ENCODE measurements at places on chromosomes 7 and 10.

DNA sequence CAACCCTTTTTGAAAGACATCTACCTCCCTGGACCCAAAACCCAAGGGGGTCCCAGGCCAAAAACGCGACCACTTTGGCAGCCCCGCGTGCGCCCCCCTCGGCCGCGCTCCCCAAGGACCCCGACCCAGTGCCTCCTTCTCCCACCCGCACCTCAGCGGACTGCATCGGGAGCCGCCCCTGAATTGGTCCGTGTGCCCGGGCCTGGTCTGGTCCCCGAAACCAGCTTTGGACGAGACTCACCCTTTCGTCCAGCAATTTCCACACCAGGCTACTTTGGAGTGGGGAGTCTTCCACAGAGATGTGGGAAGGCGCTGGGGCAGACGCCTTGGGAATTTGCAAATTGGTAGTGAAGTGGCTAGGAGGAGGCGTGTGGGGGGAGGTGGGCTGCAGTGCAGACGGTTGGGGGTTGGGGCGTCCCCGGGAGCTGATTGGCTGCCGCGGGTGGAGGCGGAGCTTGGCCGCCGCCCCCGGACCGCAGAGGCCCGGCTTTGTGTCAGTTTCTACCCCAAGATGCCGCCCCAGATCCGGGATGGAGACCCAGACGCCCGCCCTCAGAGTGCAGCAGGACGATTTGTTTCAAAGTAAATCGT is 16.9 kb downstream of the TCAF1 start:
- no peak for DNase-seq

GRCh38 chr7:134856691-134857090 is 77.3 kb downstream of the CALD1 start:
- no peak for DNase-seq

GRCh38 chr10:13707156-13707881 is 120.6 kb downstream of the PRPF18 start:
- peak; percentile 70 for DNase-seq

DNA sequence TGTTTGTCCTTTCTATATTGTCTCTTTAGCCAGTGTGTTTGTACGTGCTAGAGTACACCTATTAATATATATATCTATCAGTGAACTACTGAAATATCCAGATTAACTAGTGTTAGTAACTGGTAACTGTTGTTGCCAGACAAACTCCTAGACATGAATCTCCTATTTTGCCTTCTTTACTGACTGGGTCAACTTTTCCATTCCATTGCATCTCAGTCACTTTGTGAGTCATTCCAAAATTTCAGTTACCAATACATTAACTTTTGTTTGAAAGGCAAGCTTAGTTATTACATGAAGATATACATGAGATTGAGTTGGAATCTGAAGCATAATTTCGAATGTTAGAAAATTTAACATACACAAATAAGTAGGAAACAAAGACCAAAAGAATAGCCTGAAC is 51.4 kb downstream of the BTAF1 start:
- peak; percentile 26 for DNase-seq

GRCh38 chr10:51522858-51523257 is 176.5 kb downstream of the CSTF2T start:
- DNase-seq, result no peak

DNA sequence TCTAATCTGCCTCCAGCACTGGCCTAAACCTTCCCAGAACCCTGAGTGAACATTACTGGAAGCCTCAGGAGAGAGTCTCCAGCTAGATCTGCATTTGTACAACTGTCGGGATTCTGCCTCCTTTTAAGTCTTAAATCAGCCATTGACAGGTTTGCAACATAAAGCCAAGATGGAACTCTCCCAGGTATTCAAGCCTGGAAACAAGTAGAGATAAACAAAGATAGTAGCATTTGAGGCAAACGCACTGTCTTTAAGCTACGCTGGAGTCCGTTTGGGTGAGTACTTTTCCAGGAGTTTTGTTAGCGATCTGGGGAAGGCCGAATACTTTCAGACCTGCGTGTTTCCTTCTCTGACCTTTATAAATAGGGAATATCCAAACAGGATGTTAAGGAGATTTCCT is 317.2 kb upstream of the FZD8 start:
- DNase-seq, result no peak

GRCh38 chr10:129097776-129098330 is 369.2 kb upstream of the MGMT start:
- no peak for DNase-seq

GRCh38 chr10:33477291-33478088 is 143.0 kb upstream of the NRP1 start:
- no peak for DNase-seq

DNA sequence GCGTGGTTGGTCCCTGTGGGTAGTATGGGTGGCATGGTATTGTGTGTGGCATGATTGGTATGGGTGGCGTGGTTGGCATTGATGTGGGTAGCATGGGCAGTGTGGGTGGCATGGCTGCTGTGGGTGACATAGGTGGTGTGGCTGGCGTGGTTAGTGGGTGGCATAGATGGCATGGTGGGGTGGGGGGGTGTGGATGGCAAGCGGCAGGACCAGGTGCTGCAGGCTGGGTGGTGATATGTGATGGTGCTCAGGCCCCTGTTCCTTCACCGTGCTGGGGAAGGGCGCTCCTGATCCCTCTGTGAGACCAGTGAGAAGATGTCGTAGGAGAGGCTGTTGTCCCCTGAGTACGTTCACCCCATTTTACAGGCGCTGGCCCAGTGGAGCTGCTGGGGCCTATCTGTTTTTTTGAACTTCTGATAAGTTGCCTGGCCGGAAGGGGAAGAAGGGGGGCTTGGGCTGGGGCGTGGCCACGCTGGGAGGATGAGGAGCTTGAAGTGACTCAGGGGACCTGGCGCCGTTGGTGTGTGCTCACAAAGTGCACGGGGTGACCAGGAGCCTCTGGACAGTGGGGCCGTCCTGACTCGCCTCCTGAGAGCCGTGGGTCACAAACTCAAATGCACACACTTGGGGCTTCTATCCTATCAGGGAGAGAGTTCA is 17.5 kb downstream of the INPP5A start:
- no peak for DNase-seq

DNA sequence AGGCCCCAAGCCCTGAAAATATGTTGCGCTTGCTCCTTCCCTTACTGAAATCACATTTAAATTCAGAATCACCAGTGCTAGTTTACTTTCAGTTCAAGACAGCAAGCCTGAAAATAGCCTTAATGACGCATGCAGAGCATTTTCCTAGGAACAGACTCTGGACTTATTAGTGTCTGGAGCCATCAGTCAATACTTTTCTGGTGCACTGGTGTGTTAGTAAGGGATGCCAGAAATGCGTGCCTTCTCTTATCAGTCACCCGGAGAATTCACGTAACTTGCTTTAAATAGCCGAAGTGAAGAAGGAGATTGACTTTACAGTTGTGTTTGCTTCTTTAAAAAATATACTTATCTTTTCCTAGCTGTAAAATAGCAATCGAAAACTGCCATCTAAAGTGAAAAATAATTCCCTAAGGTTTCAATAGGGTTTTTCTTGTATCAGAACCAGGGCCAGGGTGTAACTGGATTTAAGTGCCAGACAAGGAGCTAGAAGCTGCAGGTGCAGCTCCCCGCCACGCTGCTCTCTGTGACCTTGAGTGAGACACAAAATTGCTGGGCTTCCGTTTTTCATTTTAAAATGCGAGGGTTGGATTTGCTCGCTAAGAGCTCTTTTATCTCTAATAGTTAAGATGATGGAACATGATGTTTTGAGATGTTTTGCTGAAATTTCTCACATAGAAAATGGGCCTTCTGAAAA is 177.8 kb downstream of the NSUN6 start:
- peak; percentile 63 for DNase-seq

DNA sequence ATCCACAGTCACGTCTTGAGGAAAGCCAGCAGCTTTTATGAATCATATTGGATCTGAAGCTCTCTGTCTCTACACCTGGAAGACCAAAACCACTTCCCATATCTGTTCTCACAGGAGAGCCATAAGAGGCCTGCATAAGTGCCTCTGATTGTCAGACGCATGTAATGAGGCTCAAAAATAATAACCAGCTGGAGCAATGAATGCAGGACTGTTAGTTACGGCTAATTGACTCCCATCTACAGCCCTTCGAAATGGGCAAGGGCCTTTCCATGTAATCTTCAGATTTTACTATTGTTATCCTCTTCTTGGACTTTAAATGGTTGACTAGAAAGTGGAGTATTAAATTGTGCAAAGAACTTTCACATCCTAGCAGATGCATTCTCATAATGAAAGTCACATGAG is 4.4 kb upstream of the SEMA3C start:
- DNase-seq, result no peak

DNA sequence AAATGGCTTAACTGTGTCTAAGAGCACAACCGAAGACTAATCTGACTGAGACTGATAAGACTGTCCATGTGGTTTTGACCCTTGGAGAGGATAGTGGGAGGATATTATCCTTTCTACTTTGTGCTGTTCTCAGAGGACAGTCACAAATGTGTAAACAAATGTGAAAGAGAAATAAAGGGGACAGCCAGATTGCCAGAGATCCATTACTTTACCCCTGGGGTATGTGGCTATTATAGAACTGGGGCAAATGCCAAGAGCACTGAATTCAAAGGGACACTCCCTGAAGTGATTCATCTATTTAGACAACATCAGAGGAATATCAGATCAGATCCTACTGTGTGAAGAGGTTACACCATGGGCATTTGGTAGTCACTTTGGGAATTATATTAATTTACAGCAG is 154.7 kb downstream of the RNLS start:
- no peak for DNase-seq

- DNase-seq, result no peak
Observed at GRCh38 chr7:100882201-100882600, 7.3 kb downstream of the SRRT start.

DNA sequence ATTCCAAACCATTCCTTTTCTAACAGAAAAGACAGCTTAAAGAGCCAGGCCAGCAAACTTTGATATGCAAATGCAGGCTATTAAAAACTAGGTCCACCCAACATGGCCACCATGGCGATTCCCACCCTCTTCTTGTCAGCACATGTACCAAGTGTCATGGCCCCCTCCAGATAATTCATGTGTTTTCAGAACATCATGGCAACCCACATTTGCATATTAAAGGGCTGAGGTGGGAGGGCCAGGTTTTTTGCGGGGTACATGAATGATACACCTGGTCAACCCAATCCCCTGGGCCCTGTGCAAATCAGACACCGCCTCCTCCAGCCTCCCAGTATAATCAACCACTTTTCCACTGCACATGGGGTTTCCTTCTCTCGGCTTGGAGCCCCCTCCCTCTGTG is 965 bp upstream of the ERVW-1 start:
- no peak for DNase-seq

GRCh38 chr7:124700655-124701054 is 64.9 kb downstream of the GPR37 start:
- no peak for DNase-seq

GRCh38 chr7:86600506-86601290 is 43.0 kb upstream of the GRM3 start:
- DNase-seq, result no peak

DNA sequence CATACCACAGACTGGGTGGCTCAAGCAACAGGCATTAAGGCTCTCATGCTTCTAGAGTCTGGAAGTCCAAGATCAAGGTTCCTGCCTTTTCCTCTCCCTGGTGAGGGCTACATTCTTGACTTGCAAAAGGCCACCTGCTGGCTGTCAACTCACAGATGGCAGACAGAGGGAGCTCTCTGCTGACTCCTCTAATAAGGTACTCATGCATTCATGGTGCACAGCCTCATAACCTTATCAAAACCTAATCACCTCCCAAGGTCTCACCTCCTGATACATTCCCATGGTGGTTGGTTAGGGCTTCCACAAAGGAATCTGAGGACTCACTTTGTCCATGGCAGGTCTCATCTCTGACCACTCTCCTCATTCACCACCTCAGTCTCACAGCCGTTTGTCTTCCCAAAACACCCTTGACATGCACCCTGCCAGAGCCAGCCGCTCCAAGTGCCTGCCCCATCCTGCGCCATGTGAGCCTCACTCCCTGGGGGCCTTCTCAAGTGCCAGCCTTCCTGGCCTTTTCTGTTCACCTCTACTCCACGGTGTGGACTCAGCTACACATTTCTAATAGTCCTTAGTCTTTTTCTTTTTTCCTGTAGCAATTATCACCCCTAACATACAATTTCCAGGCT is 400.3 kb upstream of the ADARB2 start:
- DNase-seq, result no peak

DNA sequence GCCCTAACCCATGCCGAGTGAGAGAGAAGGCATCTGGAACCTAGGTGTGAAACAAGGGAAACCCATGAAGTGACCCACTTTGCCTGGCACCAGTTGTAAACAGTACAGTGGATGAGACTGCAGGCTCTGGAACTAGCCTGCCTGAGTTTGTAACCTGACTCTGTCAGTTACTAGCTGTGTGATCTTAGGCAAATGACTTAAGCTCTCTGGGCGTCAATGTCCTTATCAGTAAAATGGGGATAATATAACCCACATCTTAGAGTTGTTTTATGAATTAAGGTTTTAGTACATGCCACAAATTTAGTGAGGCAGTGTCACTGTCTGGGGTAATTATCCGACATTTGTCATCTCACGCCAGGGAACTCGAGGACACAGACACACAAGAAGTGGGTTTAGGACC is 82.9 kb upstream of the AGK start:
- DNase-seq, result no peak

DNA sequence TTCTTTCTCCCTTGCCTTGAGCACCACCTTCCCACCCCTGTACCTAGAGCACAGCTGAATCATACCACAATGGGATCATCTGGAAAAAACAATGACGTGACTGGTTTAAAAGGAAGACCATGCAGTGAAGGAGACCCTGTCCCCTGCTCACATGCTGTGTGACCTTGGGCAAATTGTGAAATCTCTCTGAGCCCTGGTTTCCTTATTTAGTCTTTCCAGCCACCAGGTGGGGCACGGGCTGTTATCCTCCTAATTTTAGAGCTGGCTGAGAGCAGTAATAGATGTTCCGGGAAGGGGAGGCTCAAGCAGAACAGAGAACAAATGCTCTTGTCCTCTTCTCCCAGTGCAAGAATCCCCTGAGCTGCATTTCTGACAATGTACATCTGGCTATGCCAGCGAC is 198.3 kb downstream of the RPS24 start:
- DNase-seq, result no peak

DNA sequence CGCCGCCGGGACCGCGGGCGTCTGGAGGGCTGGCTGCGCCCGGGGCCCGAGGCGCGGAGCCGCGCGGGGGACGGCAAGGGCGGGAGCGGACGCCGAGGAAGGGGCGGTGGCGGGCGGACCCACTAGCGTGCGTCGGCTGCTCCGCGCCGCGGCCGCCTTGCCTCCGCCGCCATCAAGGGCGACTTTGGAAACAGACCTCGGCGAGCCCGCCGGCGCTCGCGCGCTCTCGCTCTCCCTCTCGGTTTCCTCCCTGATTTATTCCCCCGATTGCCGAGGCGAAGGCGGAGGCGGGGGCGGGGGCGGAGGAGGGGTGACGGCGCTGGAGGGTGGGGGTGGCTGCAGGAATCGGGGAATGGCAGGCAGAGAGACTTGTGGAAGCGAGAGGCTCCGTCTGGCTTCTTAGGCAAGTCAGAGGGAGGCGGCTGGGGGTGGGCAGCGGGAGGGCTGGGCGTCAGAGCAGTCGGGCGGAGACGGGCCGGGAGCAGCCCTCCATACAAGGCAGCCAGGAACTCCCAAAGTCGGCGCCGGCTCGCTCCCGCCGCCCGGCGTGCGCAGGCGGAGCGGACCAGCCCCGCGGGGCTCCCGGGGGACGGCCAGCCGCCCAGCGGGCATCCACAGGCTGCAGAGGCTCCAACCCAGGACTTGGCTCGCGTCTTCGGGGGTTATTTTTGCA is at the start of gene CACNA2D1:
Gene CACNA2D1 (minus strand): TSS at position 231 of the 673 bp plus-strand sequence.
- peak; percentile 77 for DNase-seq

- no peak for DNase-seq
Observed at GRCh38 chr10:112519133-112519761, 72.2 kb downstream of the VTI1A start.

GRCh38 chr7:102313997-102314780 is 27.5 kb downstream of the SH2B2 start:
- no peak for DNase-seq

GRCh38 chr7:155770241-155770640 is 42.0 kb downstream of the SHH start:
- DNase-seq, result no peak

All from AG04450 (cell line).